CD4-positive, alpha-beta T cell (primary cell): ENCODE measurements at places on chromosomes 7 and 10. TPM values are rescaled to one million over a fixed set of nuclear protein-coding genes. Genes with fewer than 3 reads are reported as not detected.

- H3K4me3 ChIP-seq = no peak overlapping the region
- no peaks in the 10 kb centered on the region for H3K27me3 ChIP-seq
- no peak for DNase-seq
- H3K4me1 ChIP-seq = no peaks in the 10 kb centered on the region
- H3K27ac ChIP-seq = no peak overlapping the region
- no peaks in the 10 kb centered on the region for H3K36me3 ChIP-seq
Observed at GRCh38 chr10:132975831-132976682, 33.7 kb upstream of the CFAP46 start.

GRCh38 chr7:21086688-21087087, 300.0 kb upstream of the SP8 start:
- no peaks in the 10 kb centered on the region for H3K36me3 ChIP-seq
- DNase-seq = no peak
- no peaks in the 10 kb centered on the region for H3K27me3 ChIP-seq
- no peak overlapping the region for H3K27ac ChIP-seq
- no peak overlapping the region for H3K4me3 ChIP-seq

DNA sequence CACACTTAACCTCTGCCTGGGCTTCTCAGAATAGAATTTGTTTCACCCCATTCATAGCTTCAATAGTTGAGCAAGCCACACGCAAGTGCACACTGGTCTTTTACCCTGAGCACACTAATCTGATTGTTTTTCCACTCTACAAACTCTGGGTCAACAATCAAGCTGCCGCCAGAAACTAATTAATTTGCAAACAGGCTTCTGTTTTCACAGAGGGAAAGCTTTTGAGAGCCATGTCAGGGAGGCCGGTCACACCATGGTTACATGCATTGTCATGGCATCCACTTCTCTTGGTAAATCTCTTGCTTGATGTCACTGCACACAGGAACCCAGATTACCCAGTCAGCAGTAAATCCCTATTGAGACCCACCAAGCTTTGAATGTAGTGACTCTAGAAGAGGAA, 154.2 kb downstream of the SEMA3A start:
- no peaks in the 10 kb centered on the region for H3K36me3 ChIP-seq
- no peaks in the 10 kb centered on the region for H3K27me3 ChIP-seq
- H3K27ac ChIP-seq = no peak overlapping the region
- no peak overlapping the region for H3K4me3 ChIP-seq

DNA sequence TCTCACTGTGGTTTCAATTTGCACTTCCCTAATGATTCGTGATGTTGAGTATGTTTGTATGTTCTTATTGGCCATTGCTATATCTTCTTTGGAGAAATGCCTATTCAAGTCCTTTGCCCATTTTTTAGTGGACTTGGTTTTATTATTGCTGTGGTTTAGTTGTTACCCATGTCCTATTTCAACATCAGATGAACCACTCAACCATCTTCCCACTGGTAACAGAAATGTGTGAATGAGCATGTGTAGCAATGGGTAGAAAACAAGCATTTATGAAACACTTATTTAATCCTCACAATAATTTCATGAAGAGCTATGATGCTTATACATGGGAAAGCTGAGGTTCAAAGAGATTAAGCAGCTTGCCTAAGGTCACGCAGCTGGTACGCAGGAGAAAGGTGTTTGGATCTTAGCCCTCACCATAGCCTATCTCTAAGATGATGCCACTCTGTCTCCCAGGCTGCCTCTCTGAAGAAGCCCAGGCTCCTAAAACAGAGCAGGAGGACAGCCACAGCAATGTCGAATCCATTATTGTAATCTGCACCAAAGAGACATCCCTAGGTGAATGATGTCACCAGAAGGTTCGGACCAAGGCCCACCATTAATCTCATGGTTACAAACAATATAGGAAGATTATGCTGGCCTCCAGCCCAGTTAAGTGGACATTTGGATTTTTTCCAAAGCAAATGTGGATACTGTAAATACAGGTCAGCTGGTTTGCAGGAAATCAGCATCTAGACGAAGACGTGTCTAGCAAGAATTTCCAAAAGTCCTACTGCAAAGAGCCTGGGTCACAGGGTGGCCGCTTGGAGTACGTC, 447.6 kb upstream of the ZMIZ1 start:
- H3K27ac ChIP-seq = no peak overlapping the region
- peaks cover 2% of the 10 kb centered on the region for H3K27me3 ChIP-seq
- H3K4me3 ChIP-seq = no peak overlapping the region
- no peak for DNase-seq
- no peaks in the 10 kb centered on the region for H3K36me3 ChIP-seq
- no peaks in the 10 kb centered on the region for H3K4me1 ChIP-seq

DNA sequence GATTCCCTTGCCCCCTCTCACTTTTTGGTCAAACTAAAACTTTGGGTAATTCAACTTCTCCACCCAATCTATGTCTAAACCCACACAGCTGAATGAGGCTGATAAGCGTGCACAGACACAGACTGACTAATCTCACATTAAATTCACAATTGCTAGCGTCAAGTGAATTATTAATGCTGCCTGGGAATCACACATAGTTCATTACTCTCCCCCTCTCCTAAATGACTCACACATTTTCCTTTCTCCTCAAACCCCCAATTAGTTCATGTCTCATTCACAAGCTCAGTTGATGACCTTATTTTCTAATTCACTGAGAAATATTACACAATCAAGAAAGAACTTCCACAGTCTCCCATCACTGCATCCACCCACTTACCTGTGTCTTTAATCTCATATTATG, 14.5 kb downstream of the KLF14 start:
- peaks cover 19% of the 10 kb centered on the region for H3K27me3 ChIP-seq
- H3K4me3 ChIP-seq = no peak overlapping the region
- no peak overlapping the region for H3K27ac ChIP-seq
- no peak for DNase-seq

DNA sequence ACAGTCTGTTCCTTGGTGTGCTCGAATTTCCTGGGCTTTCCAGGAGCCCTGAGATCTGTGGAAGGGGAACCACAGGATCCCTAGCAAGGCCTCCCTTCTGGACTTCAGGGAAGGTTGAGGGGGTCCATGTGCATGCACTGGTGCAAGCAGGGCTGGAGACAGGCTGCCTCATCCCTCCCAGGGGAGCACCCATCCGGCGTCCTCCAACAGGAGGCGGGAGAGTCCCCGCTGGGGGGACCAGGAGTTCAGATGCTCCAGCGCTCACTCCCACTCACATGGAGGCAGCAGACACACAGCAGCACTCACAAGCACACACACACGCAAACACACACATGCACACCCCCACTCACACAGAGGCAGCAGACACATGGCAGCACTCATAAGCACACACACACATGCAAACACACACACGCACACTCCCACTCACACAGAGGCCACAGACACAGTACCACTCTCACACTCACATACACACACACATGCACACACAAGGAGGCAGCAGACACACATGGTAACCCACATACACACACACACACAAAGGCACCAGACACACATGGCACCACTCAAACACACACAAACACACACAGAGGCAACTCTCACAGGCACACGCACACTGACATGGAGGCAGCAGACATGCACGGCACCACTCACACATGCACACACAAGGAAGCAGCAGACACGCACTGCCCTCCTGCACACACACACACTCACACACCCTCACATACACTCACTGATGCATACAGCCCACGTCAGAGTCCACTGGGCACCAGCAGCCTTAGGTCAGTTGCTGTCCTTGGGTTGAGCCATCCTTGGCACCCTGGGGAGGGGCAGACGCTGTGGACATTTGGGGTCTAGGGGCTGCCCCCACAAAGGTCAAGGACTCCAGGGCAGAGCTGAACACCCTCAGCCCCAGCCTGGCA, 247.0 kb upstream of the PPP2R2D start:
- no peak overlapping the region for H3K4me3 ChIP-seq
- no peaks in the 10 kb centered on the region for H3K36me3 ChIP-seq
- H3K27me3 ChIP-seq = peaks cover 10% of the 10 kb centered on the region
- no peak overlapping the region for H3K27ac ChIP-seq
- peaks cover 2% of the 10 kb centered on the region for H3K4me1 ChIP-seq

- no peaks in the 10 kb centered on the region for H3K36me3 ChIP-seq
- no peak overlapping the region for H3K4me3 ChIP-seq
- H3K27ac ChIP-seq = no peak overlapping the region
- no peaks in the 10 kb centered on the region for H3K27me3 ChIP-seq
- H3K4me1 ChIP-seq = no peaks in the 10 kb centered on the region
Observed at GRCh38 chr7:123993996-123994395, 38.9 kb downstream of the TMEM229A start.

Gene PKD1L1
- 0.20 TPM for total RNA-seq

Gene EPO
- not detected for total RNA-seq

Gene CARD11
- 122 TPM for total RNA-seq

Gene C10orf71
- total RNA-seq = not detected

Gene KCNMA1
- not detected for total RNA-seq

Gene TMEM178B
- not detected for total RNA-seq
